ENCODE measurements at places on chromosomes 2 and 18. TPM values are rescaled to one million over a fixed set of nuclear protein-coding genes. Genes with fewer than 3 reads are reported as not detected.

GRCh38 chr2:60495041-60495625, 58.3 kb downstream of the BCL11A start:
- DNase-seq = no peak

SMPD4 gene
- total RNA-seq = 16.1 TPM

DNA sequence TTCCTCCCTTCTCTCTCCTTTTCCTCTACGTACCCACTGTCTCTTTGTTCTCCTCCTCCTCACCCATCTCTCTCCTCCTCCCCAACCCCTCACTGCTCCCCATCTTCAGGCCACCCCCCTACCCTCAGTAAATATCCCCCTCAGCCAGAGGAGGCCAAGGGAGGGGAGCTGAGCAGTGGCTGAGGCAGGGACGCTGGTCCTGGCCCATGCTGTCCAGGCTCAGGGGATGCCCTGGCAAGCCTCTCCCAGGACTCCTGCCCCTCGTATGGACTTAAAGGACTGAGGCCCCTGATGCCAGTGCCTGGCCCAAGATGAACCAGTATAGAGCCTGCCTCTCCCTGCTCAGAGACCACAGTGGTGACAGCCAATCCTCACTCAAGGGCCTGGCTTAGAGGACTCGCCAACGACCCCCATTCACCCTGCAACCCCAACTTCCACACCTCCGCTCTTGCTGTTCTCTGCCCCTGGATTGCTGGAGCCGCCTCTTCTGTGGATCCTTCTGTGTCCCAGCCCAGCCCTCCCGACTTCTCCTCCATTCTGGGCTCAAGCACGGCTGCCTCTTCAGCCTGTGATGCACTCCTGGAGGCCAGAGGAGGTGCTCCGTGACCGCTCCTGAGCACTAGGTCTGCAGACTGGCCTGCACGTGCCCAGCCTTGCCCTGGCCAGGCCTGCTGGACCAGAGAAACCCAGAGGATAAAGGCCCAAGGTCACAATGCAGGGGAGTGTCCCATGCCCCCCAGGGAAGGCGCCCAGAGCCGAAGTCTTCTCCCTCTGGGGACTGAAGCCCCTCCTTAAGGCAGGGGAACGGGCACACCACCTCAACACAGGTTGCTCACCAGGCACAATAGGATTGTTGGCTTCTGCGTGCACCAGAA, 9.5 kb upstream of the DUSP2 start:
- no peak for DNase-seq

DNA sequence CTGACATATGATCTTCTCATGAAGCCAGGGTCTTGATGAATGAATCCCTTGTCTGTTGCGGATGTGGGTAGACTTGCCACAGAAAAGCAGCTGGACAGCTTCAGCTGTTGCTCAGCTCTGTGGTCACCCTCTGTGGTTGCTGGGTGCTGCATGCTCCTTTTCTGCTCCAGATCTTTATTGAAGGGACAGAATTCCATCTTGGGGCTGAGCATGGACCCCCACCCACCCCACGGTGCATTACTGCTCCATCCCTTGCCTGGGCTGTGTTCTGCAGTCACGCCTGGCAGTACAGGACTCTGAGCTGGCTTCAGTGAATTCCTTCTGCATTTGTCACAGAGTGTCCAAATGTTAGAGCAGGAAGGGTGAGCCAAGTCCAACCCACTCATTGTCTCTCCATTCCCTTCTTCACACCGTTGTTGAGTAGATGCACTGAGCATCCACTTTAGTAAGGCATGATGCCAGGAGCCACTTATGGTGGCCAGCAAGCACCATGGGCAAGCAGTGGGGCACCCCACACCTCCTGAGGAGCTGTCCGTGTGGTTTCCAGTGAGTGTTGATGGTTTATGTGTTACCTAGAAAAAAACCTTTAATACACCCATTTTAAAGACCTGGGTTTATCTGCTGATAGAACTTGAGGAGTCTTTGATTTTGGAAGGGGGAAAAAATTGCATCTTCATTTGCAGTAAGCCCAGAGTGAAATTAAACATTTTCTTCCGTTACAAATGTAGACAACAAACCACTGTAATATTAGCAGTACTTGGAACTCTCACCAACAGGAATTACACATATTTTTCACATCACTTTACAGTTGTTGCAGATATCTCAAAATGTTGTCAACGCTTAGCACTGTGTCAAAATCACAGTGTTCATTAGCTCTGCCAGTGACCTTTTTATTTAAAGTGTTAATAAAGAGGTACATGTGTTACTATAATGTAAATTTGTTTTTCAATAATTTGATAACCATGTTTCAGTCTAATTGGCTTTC, 14.7 kb upstream of the ITGB6 start:
- DNase-seq = peak; percentile 91

DNA sequence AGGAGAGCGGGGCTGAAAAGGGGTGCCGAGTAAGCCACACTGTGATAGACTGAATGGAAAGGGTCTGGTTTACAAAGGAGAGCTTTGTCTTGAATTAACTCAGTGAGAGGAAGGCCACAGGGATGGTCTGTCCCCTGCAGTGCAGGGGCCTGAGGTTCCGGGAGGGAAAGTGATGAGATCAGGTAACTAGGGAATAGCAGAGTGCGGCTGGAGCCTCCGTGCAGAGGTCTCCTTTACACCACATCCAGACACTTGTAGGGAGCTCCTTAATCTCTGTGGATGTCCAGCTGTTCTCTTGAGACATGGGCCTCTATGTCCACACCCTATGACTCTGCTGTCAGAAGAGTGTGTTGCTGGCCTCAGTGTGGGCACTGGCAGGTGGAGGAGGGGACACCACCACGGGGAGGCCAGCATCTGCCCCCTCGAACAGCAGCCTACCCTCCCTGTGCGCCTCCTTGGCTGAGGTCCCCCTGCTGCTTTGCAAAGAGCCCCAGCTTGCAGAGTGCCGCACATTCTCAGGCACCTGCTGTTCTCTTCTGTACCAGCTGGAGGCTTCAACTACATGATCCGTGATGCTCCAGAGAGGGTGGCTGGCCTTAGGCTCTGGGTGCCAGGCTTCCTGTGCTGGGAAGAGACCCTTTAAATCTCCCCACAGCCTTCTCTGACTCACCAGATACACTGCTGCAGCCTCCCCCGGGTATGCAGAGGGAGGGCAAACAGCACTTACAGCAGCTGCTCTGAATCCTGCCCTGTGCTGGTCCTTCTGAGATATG, 25.9 kb downstream of the ENOSF1 start:
- no peak for DNase-seq

MPP4 gene
- total RNA-seq = 0.11 TPM

CFAP65 gene
- total RNA-seq = 0.16 TPM

DNA sequence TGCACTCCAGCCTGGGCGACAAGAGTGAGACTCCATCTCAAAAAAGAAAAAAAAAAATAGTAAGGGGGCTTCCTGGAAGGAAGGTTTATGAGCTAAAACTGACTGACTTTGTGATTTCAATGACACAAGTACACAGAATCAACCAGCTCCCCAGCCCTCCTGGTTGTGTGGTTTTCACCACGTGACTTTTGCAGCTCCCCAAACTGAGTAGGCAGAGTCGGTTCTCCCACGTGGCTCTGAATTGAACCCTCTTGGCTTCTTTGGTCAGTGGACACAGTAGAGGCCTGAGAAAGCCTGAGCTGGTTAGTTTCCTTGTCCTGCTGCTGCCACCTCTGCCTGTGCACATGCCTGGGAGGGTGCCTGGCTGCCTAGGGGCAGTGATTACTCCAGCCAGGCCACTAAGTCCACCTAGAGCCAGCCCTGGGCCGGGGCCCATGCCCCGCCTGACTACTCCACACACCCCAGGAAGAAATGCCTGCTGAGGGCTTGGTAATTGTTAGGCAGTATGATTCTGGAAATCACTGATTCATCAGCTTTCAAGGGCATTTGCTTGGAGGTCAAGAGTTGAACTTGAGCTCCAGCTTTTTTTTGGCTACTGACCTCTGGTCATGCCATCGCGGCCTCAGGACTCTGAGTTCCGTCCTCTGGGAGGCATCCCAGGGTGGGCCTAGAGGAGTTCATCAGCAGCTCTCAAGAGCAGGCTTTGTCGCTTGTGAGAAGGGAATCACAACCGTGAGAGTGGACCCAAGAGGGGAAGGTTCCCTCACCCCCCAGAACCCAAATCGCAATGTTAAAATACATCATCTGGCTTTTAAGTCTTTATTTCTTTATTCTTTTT, 431.9 kb upstream of the HS6ST1 start:
- DNase-seq = no peak

CLHC1 gene
- total RNA-seq = 7.1 TPM

G6PC2 gene
- total RNA-seq = not detected

IL36B gene
- total RNA-seq = not detected

- no peak for DNase-seq
Measured at GRCh38 chr2:169803480-169803879, 4.8 kb downstream of the SSB start.

IWS1 gene
- 43.1 TPM for total RNA-seq

DNA sequence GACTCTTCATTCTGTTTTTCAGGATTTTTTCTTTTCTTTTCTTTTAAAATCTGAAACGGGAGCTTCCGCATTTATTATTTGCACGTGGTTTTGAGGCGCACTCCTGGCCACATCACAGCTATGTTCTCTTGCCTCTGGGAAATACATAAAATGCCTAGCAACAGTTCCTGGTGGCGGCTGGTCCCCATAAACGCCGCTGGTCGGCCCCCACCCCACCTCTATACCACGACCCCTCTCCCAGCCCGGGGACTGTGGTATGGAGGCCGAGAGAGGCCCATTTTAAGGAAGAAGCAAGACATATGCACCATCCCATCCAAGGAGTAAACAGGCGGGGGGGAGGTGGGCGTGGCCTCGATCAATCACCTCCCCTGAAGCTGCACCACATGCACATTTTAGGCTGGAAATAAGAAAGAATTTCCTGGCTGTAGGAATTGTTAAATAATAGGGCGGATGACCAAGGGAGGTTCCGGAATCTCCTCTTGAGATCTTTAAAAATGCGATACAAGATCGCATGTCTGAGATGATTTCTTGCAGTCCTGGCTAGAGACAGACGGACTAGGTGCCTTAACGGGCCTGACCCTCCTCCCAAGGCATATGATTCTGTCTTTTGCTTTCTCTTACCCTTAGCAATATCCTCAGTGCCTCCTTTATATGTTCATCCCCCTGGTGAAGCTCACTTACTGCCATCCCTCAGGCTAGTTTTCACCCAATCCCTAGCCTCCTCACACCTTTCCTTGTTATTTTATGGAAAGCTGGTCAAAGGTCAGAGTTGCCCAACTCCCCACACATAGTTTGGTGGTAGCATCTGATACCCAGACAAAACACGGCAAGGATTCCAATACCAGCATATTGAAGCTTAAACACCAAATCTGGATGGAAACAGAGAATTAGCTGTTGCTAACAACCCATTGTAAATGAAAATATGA, 82.4 kb downstream of the BCL2 start:
- peak; percentile 9 for DNase-seq

WNT6 gene
- total RNA-seq = not detected

FSHR gene
- not detected for total RNA-seq

DNA sequence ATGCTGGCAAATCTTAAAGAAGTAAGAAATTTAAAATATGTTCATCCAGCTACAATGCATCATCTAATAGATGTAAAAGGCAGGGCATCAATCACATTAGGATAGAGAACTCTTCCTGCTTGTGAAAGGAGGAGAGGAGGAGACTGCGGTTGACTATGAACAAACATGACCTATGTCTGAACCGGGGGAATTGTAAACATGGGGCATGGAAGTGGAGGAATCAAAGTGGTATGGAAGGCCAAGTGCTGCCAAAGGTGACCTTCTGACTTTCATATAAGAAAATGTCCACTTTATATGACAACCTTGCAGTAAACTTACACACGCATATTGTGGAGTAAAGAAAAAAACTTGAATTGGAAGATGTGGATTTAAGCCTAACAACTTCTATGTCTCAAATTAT, 20.0 kb upstream of the SLC8A1 start:
- no peak for DNase-seq

CAB39 gene
- 41.2 TPM for total RNA-seq

DNA sequence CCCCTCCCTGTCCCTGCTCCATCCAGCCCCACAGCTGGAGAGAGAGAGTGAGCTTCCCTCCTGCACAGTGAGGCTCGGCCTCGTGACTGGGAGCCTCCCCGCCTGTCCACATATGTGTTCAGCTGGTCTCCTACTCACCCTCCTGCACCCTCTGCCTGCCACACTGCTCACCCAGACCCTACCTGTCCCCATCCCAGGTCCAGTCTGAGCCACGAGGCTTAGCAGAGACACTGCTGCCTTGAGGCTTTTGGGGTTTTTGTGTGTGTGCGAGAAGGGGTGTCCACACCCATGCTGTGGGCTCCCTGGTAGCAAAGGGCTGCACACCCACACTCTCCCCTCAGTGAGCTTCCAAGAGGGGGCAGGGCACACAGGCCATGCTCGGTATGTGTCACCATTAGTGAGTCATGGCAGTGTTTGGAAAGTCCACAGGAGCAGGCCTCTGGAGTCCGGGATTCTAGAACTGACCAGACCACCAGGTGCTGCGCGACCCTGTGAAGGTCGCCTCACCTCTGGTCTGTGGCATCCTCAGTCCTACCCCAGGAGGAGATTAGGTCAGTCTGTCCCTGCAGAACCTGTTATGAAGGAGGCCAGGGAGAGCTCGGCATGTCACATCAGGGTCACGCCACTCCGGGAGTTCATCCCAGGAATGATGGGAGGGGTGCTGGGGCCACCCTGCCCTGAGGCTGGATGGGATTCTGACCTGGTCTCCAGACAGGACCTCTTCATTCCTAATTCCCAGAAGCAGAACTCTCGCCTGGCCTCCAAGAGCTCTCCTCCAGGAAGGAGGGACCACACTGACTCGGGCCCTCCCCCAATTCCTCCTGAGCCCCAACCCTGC, 39.9 kb upstream of the SMAD7 start:
- no peak for DNase-seq

DNA sequence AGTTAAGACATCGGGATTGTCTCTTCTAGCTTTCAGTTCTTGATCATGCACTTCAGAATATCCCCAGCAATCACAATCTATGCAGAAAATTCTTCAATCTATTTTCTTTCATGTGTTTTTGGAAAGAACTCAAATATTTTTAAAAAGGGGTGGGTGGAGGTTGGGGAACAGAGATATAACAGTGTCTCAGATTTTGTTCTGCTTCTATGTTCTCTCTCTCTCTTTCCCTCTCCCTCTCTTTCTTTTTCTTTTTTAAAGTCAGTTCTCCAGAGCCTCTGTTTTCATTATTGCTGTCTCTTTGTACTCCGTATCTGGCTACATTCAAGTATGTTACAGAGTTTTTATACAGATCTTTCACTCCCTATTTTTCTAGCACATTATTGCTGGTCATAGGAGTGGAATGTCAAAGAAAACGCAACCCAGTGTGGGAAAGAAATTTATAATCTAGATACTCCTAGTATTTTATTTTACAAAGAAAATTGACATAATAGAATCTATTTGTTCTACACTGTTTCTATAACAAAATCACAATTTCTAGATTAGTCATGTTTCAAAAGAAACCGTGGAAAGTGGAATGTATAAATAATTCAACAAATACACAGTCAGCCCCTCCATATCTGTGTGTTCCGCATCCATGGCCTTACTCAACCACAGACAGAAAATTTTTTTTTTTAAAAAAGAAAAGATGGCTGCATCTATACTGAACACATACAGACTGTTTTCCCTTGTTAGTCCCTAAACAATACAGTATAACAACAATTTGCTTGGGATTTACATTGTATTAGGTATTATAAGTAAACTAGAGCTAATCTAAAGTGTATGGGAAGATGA, 11.2 kb upstream of the NEMP2 start:
- DNase-seq = no peak

LYG1 gene
- 0.29 TPM for total RNA-seq

SLC16A14 gene
- total RNA-seq = not detected

TACR1 gene
- not detected for total RNA-seq

- DNase-seq = no peak
Measured at GRCh38 chr2:120421830-120422175, 75.9 kb downstream of the INHBB start.

GRCh38 chr18:41072946-41073345, 882.1 kb upstream of the PIK3C3 start:
- no peak for DNase-seq

All from SK-MEL-5 (cell line).